ENCODE measurements at places on chromosomes 5 and 9.

- DNase-seq: no peak
These were observed 673.4 kb downstream of the DTWD2 start for GRCh38 chr5:118314931-118315330.

- DNase-seq: no peak
These were observed 208.0 kb downstream of the KCTD16 start for GRCh38 chr5:144378681-144379080.

DNA sequence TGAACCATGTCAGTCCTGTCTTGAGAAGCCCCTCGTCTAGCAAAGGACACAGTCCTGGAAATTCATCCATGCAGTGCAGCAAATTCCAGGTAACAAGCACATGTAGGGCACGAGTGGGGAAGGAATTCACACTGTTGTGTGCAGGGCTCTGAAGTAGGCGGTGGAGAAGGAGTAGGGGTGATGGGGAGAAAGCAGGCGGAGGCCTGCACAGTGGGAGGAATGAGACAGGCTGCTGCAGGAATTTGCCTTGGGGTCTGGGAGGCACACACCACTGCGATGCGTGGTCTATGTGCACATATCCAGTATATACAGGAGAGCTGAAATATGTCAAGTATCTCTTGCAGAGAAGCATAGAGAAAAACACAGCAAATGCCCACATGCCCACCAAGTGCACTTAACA, 249.2 kb upstream of the IRX2 start:
- DNase-seq: no peak

GRCh38 chr9:2655411-2655901, 33.9 kb downstream of the VLDLR start:
- peak; percentile 25 for DNase-seq

- no peak for DNase-seq
These were observed 387.9 kb upstream of the DAP start for GRCh38 chr5:11148810-11149539.
